NCI-H1417 (cell line): ENCODE measurements at places on chromosomes 6 and 20.

GRCh38 chr6:2646346-2646745 is 104.4 kb downstream of the MYLK4 start:
- DNase-seq, result no peak

DNA sequence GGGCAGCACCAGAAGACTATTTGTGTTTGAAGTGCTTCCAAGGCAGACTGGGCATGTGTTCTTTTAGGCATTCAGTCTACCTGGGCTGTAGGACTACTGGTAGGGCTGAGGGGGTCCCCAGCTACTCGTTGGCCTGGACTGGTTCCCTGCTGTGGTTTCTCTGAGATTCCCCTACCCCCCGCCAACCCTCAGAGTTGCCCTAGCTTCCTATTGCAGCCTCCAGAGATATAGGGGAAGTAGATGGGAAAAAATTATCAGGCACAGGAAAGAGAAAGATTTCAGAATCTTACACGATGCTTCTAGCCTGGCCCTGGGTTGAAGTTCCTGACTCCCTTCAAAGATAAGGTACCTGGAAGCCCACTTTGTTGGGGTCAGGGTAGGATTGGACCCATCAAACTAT is 22.5 kb downstream of the BRPF3 start:
- DNase-seq, result no peak

GRCh38 chr20:56750430-56750829 is 121.3 kb downstream of the TFAP2C start:
- no peak for DNase-seq

- DNase-seq, result no peak
Observed at GRCh38 chr6:139482287-139482686, 107.8 kb upstream of the CITED2 start.

GRCh38 chr20:33871362-33871761 is 60.2 kb downstream of the CHMP4B start:
- DNase-seq, result no peak

- DNase-seq, result no peak
Observed at GRCh38 chr20:17655286-17655651, 26.8 kb downstream of the RRBP1 start.

- DNase-seq, result peak; percentile 62
Observed at GRCh38 chr6:73263570-73263909, 544 bp upstream of the KHDC1 start.

DNA sequence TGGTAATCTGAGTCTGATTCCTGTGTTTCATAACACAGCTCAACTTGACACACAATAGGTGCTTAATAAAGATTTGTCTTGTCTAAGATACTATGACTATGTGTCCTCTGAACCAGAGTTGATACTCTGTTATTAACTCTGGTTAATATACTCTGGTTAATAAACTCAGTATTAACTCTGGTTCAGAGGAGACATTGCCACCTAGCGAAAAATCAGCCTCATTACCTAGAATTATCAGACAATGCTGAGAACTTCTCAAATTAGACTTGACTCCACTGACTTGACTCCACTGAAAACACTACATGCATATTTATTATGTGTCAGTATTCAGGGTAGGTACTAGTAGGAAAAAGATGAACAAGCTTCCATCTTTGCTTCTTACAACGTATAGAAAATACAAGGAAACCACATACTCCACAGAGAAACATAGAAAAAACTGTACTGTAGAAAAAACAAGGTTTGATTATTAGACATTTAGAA is 73.9 kb downstream of the AHI1 start:
- DNase-seq, result peak; percentile 82

GRCh38 chr6:161088676-161089328 is 97.2 kb downstream of the MAP3K4 start:
- DNase-seq, result no peak

- no peak for DNase-seq
Observed at GRCh38 chr20:24046888-24047287, 58.3 kb upstream of the GGTLC1 start.

- DNase-seq, result no peak
Observed at GRCh38 chr6:88443554-88443953, 277.4 kb upstream of the CNR1 start.

DNA sequence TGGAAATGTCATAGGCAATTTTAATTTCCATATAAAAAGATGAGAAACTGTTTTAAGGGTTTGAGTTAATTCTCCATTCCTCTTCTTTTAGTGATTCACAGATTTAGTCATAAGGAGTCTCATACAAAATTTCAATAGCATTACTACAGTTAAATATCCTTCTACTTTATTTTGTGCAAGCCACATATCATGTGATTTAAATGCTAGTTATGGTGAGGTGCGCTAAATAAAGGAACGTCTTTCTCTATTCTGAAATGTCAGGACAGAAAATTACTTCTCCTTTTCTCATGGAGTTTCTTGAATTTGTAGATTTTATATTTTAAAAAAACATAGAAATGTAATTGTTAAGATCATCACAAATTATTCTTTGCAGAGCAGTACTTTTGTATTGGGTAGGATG is 50.0 kb upstream of the SUPT3H start:
- no peak for DNase-seq

DNA sequence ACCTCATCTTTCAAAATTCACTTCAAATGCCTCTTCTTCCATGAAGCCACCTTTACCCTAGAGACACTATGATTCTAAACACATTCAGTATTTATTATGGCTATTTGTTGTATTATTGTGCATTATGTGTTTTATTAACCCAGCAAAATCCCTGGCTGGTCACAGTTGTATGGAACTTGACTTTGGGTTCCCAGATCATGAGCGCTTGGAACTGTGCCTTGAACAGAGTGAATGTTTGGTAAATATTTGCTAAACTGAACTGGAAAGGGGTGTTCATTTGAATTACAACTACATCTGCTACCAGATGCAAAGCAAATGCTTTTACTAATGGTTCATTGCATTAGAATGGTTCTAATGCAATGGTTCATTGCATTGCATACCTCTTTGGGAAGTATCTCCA is 259.8 kb downstream of the PKHD1 start:
- no peak for DNase-seq

- DNase-seq, result no peak
Observed at GRCh38 chr6:33975661-33976436, 170.0 kb downstream of the GRM4 start.

GRCh38 chr6:28203201-28203600 is 21.9 kb upstream of the ZSCAN9 start:
- peak; percentile 13 for DNase-seq

GRCh38 chr6:107560657-107561056 is 70.7 kb downstream of the SOBP start:
- DNase-seq, result no peak

GRCh38 chr6:105210932-105211531 is 31.2 kb upstream of the POPDC3 start:
- peak; percentile 32 for DNase-seq

- DNase-seq, result no peak
Observed at GRCh38 chr6:34073540-34073939, 72.3 kb downstream of the GRM4 start.

GRCh38 chr20:35907017-35907701 is 47.1 kb downstream of the SCAND1 start:
- DNase-seq, result no peak

- DNase-seq, result no peak
Observed at GRCh38 chr6:166640342-166641043, 13.4 kb upstream of the RPS6KA2 start.

DNA sequence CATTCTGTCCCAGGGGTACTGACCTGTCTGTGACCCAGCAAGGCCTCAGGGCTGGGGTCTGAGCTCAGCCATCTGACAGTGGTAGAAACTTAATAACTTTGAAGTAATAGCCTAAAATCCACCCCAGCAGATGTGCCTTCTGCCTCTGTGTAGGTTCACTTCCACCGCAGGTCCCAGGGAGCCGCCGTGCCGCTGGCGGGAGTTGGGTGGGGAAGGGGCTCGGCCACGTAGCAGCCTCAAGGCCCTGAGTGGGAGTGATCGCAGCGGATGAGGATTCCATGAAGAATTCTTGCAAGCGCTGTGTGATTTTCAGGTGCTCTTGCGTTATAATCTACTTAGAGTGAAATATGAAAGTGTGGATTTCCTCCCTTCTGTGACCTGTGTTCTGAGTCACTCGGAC is 163.7 kb downstream of the DTNBP1 start:
- DNase-seq, result no peak

DNA sequence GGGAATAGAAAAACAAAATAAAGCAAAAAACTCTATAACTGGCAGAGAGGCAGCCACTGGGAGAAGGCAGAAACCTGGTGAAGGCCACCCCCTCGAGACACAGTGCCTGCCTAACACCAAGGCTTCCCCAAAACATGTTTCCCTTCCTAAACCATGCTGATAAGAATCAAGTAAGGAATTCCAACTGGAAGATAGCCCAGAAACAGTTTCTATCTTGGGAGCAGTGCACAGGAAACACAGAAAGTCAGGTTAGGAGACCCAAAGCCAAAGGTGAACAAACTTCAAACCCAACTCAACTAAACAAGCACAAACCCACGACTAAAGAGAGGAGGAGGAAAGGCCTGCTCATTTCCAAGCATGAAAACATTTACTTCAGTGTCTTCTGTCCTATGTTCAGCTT is 433.7 kb upstream of the RGS17 start:
- DNase-seq, result no peak
